ENCODE measurements at places on chromosomes 7 and 10.

DNA sequence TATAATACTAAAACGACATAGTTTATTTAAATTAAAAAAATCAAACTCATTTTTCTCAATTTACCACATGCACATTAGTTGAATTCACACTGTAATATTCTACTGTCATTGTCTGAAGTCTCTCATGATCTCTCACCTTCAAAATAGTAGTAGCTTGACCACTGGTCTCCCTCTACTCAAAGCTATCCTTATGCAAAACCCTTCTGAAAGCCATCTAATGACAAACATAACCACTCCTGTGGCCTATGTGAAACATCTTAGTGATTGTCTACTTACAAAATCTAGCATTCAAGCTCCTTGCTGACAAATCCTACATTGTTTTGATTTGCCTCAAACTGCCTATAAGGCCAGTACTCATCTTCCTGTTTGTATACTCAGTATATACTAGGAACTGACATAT lies 606.0 kb upstream of the GHITM start:
- DNase-seq: no peak

DNA sequence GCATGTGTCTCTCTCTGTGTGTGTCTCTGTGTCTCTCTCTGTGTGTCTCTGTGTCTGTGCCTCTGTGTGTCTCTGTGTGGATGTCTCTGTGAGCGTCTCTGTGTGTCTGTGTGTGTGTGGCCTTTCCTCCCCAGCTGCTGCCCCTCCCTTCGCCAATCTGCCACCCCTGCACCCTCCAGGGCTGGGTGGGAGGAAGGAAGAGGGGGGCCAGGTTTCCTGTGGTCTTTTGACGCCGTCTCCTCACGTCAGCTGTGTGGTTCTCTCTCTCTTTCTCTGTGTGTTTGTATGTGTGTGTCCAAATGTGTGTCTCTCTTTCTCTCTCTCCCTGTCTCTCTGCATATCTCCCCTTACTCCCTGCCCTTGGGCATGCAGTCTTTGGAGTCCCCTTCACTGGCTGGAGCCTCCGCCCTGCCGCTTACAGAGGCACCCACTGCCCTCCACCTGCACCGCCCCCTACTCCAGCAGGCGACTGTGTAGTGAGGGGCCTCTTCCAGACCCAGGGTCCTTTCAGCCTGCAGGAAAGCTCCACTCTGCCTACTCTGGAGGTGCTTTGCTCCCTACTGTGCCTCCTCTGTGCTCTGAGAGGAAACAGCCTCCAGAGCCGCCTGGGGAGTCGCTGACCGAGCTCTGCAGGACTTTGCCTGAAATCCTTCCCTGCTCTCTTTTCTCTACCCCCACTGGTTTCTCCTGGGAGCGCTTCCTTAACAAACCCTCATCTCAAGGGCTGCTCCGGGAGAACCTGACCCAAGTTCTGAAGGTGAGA lies 44.2 kb upstream of the C10orf71 start:
- no peak for DNase-seq

DNA sequence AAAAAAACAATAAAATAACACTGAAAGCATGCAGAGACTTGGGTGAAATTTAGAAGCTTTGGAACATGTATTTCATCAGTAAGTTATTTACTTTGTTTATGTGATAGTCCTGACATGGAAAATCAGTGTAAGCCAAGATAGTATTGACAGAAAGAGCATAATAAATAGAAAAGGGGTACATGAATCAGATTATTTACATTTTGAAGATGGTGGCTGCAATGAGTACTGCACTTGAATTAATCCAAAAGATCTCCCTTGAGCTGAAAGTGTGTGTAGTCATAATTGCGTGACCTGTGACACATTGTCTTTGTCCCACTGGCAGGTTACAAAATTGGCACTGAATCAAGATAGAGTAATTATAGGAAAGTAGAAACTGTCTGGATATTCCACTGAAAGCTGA lies 562.9 kb downstream of the GFRA1 start:
- no peak for DNase-seq

DNA sequence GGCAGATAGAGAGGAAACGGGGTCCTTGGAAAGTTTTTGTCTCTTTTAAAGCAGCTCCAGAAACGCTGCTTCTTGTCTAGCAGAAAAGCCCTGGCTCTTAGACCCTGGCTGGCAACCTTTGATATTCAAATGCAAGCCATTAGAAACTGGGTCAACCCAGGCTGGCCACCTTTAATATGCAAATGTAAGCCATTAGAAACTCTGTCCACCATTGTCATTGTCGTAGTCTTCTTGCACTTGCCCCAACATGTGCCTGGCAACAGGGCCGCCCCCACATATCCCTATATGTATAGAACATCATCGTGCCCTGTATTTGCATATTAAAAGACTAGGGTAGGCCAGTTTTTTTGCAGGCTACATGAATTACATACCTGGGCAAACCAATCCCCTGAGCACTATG lies 621.3 kb upstream of the DPP6 start:
- DNase-seq: no peak

- no peak for DNase-seq
Measured at GRCh38 chr7:47552621-47553020, 29.3 kb downstream of the TNS3 start.

- DNase-seq: no peak
Measured at GRCh38 chr10:2425320-2425719, 642.0 kb upstream of the PFKP start.

DNA sequence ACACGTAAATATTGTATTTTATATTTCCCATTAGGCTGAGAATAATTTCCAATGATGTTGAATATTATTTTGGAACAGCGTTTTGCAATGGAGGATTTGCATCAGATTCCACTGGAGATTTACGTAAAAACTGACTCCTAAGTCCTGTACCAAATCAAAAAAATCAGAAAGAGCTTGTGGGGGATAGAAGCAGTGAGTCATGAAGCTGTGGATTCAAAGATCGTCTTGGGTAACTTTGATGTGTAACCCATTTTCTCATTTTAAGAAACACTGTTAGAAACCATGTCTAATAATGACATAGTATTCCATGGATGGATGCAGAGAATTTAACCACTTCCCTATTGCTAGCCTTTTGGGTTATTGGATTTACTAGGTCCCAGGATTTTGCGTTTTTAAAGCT lies 158.6 kb downstream of the INHBA start:
- no peak for DNase-seq

GRCh38 chr7:156504006-156504405 lies 136.6 kb upstream of the RNF32 start:
- no peak for DNase-seq

DNA sequence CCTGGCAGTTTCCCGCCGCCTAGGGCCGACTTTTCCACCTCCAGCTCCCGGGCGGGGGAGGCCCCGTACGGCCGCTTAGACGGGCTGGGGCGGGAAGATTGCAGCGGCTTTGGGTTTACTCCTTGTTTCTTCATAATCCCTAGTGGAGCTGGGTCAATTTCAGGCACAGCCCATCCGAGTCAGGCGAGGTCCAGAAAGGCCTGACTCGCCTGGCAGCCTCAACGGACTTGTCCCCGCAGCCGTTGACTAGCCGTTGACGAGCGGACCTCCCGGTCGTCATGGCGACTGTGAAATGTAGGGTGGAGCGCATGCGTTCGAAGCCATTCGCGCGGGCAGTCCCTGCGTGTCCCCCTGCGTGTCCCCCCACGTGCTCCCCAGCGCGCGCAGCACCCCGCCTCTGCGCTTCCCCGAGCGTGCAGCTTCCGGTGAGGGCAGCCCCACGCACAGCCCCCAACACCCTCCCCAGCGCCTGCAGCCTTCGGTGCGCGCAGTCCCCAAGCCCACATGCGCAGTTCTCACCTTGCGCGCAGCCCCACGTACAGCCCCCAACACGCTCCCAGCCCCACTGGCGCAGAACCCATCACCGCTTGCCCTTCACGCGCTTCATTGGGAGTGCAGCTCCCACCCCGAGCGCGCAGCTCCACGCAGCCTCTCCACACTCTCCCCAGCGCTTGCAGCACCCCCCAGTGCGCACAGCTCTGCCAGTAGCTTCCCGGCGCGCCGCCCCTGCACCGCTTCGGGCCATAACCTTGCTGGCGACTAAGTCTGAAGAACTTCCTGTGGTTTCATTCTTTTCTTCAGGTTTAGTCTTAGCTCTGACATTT lies 67.8 kb downstream of the TBX20 start:
- no peak for DNase-seq

GRCh38 chr10:48821692-48822091 lies 117.9 kb downstream of the LRRC18 start:
- DNase-seq: no peak

DNA sequence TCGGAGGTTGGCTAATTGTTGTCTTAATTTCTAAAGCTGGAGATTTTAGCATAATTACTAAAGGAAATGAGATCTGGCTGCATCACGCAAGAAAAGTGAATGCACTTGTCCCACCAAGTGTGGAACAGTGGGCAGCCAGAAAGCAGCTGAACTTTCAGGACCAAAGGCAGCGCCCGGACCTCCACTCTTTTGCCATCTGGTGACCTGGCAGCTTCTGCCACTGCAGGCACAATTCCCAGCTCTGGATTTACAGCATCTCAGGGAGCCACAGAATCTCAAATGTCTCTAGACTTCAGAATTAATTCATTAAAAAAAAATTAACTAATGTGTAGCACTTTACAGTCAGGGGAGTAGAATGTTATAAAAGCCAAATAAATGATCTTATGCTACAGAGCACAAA lies 14.7 kb upstream of the OGDHL start:
- DNase-seq: no peak

GRCh38 chr7:90211391-90212148 lies at the start of gene STEAP2:
Gene STEAP2, plus strand, starts transcription at chr7:90211740. Its CDS starts 13,343 bp downstream, at chr7:90225083.
- DNase-seq: peak; percentile 94

GRCh38 chr7:156088115-156088514 lies 275.9 kb upstream of the SHH start:
- no peak for DNase-seq

- no peak for DNase-seq
Measured at GRCh38 chr10:69224862-69225657, 4.9 kb downstream of the HKDC1 start.

GRCh38 chr10:21217107-21217506 lies 308.4 kb downstream of the SKIDA1 start:
- no peak for DNase-seq
